ENCODE measurements at places on chromosomes 3 and 15.
A peak's percentile ranks its signal among the peaks of the same experiment; 100 is the strongest.

- no peak for DNase-seq
These were observed 52.1 kb downstream of the NEK10 start for GRCh38 chr3:27317096-27317495.

GRCh38 chr3:136949146-136949545 is 8.6 kb upstream of the IL20RB start:
- DNase-seq, result no peak

- DNase-seq, result no peak
These were observed 289.4 kb downstream of the LSAMP start for GRCh38 chr3:116155841-116156240.

DNA sequence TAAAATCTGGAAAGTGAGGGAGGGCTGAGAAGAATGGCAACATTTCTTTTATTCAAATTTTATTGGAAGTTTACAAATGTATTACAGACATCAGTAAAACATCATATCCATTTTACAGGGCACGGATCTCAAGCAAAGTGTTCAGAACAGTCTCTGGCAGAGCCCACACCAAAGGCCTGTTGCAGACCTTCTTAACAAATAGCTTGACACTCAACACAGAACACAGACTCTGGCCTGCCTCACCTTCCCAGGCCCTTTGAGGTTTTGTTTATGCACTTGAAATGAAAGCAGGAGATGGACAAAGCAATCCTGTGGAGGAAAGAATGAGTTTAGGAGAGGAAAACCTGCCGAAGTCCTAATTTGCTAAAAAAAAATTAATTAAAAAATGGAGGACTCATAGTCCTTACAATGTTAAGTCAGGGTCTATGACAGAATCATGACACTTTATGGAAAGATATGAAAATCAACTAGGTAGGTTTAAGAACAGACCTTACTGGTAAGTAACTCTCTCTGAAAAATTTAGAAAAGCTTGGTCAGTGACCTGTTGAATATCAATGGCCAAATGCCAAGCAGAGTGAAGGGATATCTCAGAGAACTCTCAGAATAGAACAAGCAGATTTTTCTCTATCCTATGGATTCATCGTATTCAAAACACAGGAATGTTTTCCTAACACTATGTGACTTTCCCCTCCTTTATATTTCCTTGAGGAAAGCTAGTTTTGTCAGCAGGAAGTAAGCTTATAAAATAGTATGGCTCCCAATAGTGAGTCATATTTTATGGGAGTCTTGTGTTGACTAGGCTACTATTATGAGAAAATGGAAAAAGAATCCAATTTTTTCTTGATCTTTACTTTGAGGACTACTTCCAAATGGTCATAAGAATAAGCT is 70.8 kb upstream of the PSMD6 start:
- no peak for DNase-seq

- DNase-seq, result no peak
These were observed 529.7 kb downstream of the EDEM1 start for GRCh38 chr3:5717254-5717653.

- peak; percentile 66 for DNase-seq
These were observed 57.0 kb upstream of the NR2F2 start for GRCh38 chr15:96273317-96274086.

- no peak for DNase-seq
These were observed 141.3 kb upstream of the PROK2 start for GRCh38 chr3:71926262-71926600.

DNA sequence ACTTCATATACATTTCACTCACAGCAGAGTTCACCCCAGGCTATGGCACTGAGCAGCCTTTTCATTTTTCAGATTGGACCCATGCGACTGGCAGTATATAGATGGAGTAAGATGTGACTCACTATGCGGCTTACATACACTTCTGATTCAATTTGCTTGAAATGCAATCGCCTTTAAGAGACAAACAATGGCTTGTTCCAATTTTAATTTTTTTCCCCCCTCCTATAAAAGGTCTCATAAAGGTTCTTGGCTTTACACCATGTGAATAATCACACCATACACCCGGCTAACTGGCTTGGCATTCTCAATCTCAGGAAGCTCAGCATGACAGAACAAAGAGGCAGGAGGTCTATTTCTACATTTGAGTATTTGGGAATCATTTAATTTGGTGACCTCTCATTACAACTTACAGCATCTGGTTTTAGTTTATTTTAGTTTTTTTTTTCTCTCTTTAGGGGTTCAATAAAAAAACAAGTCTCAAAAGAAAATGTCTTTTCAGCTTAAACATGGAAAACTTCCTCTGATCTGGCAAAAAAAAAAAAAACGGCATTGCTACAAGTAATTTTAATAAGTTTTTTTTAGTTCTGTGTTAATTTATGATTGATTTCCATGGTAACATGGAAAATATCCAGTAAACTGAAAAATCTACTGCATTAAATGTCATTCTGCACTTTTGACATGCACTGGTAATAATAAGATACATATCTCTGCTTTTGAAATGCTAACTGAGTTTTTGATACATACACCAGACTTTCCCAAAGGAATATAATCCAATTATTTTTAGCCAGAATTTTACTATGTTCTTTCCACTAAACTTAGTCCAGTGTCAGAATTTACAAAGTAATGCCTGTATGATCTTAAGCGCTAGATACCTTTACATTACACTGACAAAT is 38.8 kb downstream of the GADL1 start:
- no peak for DNase-seq

GRCh38 chr15:71809346-71809745 is 1.0 kb upstream of the NR2E3 start:
- DNase-seq, result no peak

DNA sequence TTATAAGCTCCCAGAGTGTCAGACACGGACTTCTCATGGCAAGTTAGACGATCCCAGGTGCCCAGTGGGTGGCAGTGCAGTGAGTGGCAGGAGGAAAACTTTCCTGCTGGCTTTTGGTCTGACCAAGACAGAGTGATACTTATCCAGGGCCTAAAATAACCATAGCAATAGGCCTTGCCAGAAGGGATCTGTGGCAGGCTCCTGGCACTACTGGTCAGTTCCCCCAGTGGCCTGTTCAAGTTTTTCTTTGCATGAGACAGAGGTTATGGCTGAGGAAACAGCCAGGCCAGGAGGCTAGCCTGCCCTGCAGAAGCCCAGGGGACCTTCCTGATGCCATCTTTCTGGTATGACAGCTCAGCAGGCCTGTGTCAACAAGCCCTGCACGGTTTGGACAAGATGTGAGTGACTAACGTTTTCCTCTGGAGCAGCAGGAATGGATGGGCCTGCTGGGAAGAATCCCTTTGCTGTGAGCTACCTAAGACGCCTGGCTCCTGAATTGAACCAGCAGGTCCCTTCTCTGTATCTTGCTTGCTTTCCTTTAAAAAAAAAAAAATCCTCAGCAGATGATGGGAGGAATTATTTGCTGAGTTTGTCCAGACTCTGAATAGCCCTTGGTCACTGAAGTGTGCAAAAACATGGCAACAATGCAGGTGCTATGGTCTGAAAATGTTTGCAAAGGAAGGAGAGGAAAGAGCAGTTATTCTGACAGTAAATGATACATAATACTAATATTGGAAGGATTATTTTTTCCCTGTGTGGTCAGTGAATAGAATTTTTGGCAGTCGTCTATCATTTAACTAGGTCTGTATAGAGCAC is 18.0 kb downstream of the SCG5 start:
- DNase-seq, result peak; percentile 80

GRCh38 chr15:85475711-85476110 is 95.3 kb downstream of the AKAP13 start:
- DNase-seq, result no peak

GRCh38 chr3:126693921-126694320 is 10.1 kb upstream of the CHCHD6 start:
- DNase-seq, result no peak

- no peak for DNase-seq
These were observed 45.4 kb downstream of the PLOD2 start for GRCh38 chr3:146115619-146116018.

GRCh38 chr3:189954733-189955665 is 165.7 kb downstream of the P3H2 start:
- DNase-seq, result no peak

DNA sequence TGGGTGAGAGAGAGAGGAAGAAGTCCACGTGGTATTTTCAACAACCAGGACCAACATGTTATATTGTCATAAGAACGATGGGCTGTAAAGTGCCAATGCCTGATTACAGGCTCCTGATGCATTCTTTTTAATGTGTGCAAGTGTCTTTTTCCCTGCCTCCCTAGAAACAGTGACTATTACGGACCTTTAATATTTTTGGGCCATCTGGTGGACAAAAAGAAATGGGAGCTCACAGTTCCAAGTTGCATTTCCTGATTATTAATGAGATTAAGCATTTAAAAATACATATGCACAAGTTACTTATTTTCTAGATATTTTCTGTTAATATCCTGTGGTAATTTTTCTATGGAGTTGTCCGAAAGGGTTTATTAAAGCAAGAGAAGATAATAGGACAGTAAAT is 530.2 kb downstream of the NR2F2 start:
- DNase-seq, result no peak

GRCh38 chr15:72175186-72176044 is 22.2 kb downstream of the GRAMD2A start:
- no peak for DNase-seq

DNA sequence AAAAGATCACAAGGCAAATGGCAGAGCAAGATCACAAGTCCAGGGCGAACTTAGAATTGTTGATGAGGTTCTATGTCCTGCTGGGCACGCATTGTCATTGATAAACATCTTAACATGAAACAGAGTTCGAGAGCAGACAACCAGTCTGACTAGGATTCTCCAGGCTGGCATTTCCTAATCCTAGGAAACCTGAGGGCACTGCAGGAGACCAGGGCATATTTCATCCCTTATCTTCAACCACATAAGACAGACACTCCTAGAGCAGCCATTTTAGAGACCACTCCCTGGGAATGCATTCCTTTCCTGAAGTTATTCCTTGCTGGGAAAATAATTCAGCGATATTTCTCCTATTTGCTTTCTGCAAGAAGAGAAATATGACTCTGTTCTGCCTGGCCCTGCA is 1199.9 kb downstream of the SI start:
- no peak for DNase-seq

DNA sequence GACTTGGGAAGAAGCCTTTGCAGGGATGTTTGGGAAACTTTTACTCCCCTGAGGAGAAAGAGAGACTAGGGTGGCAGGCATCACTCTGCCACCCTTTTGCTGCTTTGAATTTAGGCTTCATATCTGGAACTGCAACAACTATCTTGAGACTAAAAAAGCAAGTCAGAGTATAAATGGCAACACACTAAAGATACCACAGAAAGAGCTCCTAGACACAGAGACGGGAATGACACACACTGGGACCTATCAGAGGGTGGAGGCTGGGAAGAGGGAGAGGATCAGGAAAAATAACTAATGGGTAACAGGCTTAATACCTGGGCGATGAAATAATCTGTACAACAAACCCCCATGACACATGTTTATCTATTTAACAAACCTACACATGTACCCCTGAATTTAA is 237.8 kb downstream of the FGF12 start:
- no peak for DNase-seq

GRCh38 chr15:48001393-48002039 is 119.3 kb upstream of the SLC24A5 start:
- no peak for DNase-seq

DNA sequence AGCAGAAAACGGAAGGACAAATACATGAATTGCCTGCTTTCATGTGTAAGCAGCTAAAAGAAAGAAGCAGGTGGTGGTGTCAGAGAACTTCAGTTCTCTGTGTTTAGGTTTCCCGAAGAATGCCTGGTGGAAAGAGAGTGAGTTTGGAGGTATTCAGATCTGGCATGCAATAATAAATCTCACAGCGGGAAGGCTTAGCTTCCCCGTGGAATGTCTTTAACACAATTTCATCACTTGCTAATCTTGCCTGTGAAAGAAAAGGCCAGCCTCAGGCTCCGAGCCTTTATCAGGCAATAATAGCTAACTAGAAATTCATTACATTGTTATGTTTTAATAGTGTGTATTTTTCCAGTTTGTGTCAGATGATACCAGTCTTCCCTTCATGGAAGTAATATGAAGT is 220.3 kb downstream of the PDZRN3 start:
- DNase-seq, result no peak

DNA sequence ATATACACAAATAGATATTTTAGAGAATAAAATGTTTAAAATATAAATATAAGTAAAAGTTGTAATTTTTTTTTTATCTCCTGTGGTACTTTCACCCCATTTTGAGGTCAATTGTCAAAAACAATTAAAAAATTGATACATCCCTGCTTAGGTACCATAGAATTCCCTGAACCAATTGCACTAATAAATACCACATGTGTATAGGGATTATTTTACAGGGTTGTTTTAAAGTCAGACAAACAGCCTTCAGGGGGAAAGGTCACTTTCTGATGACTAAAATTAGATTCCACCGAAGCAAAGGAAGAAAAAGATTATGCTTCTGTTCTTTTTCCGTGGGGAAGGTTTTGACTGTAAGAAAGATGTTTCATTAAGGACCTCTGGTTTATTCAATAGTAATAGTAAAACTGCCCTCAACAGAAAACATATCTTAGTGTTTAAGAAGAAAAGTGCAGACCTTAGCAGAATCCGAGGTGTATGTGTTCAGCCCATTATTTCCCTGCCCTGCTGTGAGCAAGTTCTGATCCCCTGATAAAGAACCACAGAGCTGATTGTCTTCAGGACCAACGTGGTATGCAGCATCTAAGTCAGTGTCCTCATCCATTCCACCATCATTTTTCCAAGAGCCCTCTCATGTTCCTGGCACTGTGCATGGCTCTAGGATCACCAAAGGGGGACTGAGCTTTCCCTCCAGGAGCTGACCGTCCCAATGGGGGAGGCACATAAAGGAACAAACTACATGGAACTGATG is 132.9 kb upstream of the IL12A start:
- DNase-seq, result no peak

GRCh38 chr3:133196527-133196926 is 158.3 kb downstream of the TMEM108 start:
- no peak for DNase-seq

DNA sequence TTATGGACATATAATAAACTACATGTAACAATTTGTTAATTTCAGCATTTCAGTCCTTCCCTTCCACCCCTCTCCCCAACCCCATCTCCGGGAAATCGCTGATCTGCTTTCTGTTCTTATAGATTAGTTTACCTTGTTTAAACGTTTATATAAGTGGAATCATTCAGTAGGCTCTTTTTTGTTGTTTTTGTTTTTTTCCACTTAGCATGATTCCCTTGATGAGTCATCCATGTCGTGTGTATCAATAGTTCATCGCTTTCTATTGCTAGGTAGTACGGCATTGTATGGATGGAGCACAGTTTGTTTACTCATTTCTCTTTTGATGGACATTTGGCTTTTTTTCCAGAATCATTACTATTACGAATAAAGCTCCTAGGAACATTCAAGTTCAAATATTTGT is 23.5 kb upstream of the AMOTL2 start:
- no peak for DNase-seq

GRCh38 chr3:113601240-113601639 is 68.9 kb downstream of the SIDT1 start:
- DNase-seq, result no peak

- no peak for DNase-seq
These were observed 75.7 kb downstream of the NLGN1 start for GRCh38 chr3:173473237-173473636.
